ENCODE measurements at places on chromosomes 12 and 14.

DNA sequence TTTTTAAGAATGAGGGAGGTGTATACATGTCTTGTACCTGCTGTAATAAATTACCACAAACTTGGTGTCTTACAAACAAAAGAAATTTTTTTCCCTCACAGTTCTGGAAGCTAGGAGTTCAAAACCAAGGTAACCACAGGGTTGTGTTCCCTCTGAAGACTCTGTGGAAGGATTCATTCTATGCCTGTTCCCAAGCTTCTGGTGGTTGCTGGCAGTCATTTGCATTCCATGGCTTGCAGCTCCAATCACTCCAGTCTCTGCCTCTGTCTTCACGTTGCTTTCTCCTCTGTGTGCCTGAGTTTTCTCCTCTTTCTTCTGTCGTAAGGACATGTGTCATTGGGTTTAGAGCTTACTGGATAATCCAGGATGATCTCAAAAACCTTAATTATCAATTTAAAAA, 15.4 kb upstream of the ZNF641 start:
- no peak for DNase-seq

DNA sequence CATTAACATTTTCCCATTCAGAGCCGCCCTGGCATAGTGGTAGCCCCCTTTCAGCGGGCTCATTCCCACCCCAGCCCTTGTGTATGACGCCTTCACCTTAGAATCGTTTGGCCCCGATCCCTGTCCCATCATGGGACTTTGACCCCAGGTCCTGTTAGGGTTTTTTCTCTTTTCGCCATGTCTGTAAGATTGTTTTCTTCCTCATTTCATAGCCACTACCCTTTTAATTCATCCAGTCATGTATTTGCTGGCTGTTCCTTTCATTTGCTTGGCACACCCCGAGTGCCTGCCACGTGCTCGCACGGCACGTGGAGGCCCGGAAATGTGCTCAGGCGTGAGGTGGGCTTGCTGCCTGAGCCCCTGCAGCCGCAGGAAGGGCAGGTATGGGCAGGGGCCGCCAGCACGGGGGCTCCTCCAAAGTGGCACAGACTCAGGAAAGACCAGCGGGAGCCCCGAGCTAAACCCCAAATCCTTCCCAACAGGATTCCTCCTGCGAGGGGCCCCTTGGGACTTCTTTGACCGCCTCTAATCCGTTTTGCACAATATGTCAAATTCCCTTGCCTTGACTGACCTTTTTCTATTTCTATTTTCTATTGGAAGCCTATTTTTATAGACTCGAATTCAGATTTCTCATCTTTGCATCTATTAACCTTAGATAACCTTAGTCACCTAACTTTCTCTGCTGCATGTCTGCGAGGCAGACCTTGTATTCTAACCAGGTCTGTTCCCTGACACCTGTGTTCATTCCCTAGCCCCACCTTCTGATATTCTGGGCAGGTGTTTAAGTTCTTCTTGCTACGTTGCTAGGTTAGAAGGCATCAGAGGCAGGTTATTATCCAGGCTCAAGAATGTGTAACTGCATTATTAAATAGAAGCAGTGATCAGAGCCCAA, 114.8 kb downstream of the EML1 start:
- no peak for DNase-seq

GRCh38 chr14:97900196-97900854, 1103.1 kb downstream of the VRK1 start:
- DNase-seq = no peak

- DNase-seq = no peak
These were observed 5.1 kb downstream of the GPRC5D start for GRCh38 chr12:12946686-12947355.

GRCh38 chr14:75831952-75832351, 149.8 kb downstream of the TGFB3 start:
- DNase-seq = no peak

DNA sequence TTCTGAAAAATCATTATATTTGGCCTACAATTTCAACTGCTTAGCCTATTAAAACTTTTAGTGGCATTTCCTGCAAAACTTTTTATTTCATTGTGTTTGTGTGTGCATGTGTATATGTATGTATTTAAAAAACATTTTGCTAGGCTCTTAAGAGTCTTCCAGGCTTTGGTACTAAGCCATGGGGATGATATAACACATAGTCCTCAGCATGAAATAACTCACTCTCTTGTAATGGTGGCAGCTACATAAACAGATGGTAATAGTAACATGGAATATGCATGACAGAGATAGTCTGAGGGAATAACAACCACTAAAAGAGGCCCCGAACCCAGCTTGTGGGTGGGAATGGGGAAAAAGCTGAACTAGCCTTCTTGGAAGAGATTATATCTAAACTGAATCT, 141.4 kb downstream of the TTLL5 start:
- no peak for DNase-seq

GRCh38 chr12:24491968-24492367, 456.9 kb downstream of the BCAT1 start:
- DNase-seq = no peak

DNA sequence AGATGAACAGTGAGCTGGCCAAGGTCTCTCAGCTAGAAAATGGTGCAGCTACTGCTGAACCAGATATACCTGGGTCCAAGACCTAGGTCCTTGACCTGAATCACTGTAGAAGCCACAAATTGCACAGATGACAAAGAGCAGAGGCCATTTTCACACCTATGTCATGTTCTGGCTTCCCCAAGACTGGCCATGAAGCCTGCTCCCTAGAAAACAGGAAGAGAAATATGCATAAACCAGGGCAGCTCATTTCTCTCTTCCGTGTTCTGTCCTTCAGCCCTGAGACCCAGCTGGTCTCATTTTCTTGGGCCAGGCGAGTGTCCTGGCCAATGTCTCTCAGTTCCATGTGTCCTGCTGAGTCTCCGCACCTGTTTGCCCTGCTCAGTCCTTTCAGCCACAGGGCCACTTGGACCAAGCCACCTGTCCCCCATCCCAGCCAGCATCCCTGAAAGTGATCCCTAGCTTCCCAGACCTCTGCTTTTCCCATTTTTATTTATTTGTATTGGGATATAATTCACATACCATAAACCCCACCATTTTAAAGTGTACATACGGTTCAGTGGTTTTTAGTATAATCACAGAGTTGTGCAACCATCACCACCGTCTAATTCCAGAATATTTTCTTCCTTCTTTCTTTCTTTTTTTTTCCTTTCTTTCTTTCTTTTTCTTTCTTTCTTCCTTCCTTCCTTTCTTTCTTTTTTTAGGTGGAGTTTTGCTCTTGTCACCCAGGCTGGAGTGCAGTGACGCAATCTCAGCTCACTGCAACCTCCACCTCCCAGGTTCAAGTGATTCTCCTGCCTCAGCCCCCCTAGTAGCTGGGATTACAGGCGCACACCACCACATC, 27.0 kb downstream of the P2RX7 start:
- DNase-seq = no peak

GRCh38 chr12:68856510-68856909, 48.5 kb downstream of the MDM2 start:
- no peak for DNase-seq

DNA sequence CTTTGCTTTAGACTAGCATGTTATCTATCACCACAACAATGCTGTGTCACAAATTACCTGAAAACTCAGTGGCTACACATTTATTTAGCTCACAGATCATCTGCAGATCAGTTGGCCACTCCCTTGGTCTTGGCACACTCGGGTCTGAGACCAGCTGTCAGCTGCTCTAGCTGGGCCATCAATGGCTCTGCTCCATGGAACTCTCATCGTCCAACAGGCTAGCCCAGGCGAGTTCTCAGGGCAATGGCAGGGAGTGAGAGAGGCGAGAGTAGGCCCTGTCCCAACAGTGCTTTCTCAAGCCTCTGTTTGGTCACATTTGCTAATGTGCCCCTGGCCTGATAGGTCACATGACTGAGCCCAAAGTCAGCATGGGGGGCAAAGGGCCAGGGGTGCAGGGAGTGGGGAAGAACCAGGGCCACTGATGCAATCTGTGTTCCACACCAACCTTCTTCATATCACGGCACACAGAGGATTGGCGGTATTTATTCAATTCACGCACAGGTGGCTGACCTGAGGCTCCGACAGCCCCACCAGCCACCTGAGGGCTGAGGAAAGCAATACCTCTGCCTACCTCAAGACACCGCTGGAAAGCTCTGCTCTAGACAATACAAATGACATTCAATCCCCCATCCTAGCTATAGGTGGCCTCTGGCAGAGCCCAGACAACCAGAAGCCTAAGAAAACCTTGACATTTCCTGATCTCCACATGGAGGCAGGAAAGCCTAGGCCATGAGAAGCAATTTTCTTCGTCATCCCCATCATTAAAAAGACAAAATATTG, 82.5 kb downstream of the NT5DC3 start:
- no peak for DNase-seq

GRCh38 chr12:39372929-39373328, 70.0 kb downstream of the KIF21A start:
- no peak for DNase-seq

DNA sequence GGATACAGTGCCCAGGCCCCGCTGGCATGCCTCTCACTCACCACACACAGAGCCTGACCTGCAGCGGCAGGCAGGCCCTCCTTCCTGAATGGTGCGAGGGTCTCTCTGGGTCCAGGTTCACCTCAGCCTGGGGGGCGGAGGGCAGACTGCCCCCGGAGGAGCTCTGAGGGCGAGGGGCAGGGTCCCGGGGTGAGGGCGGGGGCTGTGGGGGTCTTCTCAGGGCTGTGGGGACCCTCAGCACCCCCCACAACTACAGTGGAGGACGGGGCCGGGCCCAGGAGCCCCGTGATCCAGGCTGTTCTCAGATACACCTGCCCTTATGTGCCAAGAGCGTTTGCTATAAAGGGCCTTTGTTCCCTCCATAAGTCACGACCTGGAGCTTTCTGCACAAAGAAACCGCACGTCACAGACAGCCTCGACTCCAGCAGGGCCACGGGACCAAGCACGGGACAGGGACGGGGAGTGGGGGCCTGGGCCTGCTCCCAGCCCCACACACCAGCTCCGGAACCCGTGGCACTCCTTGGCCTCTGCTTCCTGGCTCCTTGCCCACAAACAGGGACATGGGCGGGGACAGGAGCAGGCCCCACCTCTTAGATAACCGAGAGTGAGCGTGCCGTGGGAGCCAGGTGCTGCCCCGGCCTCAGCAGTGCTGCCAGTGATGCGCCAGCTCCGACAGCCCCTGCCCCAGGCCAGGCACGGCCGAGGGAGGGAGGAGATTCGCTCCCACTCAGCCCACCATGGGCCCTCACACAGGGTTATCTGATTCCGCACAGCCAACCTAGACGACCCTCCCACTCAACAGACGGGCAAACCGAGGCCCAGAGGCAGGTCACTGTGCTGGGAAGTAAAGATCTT, 101.9 kb downstream of the RFLNA start:
- DNase-seq = no peak

GRCh38 chr14:97276573-97276972, 479.4 kb downstream of the VRK1 start:
- no peak for DNase-seq

GRCh38 chr14:73796893-73797542, 54.6 kb upstream of the PTGR2 start:
- no peak for DNase-seq

GRCh38 chr12:83389237-83389996, 702.7 kb downstream of the TMTC2 start:
- DNase-seq = no peak

GRCh38 chr12:27142101-27142721, 59.8 kb upstream of the C12orf71 start:
- no peak for DNase-seq

- no peak for DNase-seq
These were observed 3.6 kb upstream of the TMED2 start for GRCh38 chr12:123580772-123581171.

- DNase-seq = no peak
These were observed 2.2 kb downstream of the ENO2 start for GRCh38 chr12:6916426-6917200.

DNA sequence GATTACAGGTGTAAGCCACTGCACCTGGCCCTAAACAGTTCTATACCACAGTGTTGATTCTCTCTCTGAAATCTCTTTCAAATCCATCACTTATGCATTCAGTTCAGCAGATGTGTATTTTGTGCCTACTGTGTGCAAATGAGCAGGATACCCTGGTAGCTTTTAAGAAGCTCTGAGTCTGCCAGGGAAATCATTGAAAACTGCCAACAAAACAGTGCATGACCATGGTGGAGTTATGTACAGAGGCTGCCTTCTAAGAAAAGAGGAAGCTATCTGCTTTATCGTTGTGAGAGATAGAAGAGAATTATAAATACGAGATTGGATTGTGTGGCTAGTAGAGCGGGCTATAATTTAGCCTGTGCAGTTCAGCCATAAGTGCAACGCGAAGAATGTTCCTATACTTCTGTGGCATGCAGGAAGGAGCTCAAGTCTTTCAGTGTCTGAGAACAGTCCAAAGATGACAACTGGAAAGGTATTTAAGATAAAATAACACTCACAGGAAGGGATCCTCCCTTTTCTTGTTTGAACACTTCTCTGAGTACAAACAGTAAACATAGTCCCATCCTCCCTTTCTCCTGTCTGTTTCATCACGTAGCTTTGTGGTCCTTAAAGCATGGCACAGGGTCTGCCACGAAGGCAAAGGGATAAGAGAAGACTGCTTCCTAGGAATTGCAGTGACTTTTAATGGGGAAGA, 4.3 kb downstream of the DIP2B start:
- DNase-seq = no peak

DNA sequence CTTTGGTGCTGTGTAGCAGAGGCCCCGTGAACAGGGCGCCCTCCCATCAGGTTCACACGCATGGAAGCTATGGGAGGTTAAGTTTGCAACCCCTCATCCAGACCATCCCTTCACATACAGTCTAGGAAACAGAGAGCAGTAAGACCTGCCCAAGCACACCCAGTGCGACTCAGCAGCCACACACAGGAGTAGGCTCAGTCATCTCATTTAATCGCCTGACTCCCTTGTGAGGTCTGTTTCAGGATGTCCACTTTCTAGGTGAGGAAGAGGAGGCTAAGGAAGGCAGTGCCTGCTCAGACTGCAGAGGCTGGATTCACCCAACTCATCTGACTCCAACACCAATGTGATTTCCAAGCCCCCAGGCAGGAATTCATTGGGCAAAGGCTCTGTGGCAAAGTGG, 11.9 kb downstream of the BDKRB1 start:
- no peak for DNase-seq

GRCh38 chr14:64234877-64235651, 59.1 kb downstream of the ESR2 start:
- no peak for DNase-seq

GRCh38 chr14:59600211-59600945, 23.8 kb upstream of the CCDC175 start:
- DNase-seq = no peak

- no peak for DNase-seq
These were observed 81.9 kb upstream of the MAX start for GRCh38 chr14:65184032-65184764.

DNA sequence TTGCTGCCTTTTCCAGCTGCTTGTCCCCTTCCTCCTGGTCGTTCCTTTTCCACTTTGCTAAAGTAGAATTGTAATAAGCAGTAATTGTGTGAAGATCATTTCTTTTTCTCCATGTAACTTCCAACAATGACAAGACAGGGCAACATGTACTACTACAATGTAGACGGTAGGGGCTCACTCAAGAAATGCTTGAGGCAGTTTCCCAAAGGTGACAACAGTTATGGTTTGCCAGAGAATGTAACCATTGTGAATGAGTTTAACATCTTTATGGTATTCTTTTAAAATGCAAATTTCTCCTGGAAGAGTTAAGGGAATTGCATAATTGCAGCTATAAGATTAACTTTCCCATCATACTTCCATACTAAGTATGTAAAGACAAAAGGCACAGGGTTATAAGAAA, 23.8 kb upstream of the PHLDA1 start:
- no peak for DNase-seq

Measured in stimulated activated CD4-positive, alpha-beta T cell treated with anti-CD3 and anti-CD28 coated beads, Interleukin-1b, Interleukin-23, amount 100 ng/mL, for 4 hours (primary cell).